ENCODE measurements at places on chromosomes 4 and X.

DNA sequence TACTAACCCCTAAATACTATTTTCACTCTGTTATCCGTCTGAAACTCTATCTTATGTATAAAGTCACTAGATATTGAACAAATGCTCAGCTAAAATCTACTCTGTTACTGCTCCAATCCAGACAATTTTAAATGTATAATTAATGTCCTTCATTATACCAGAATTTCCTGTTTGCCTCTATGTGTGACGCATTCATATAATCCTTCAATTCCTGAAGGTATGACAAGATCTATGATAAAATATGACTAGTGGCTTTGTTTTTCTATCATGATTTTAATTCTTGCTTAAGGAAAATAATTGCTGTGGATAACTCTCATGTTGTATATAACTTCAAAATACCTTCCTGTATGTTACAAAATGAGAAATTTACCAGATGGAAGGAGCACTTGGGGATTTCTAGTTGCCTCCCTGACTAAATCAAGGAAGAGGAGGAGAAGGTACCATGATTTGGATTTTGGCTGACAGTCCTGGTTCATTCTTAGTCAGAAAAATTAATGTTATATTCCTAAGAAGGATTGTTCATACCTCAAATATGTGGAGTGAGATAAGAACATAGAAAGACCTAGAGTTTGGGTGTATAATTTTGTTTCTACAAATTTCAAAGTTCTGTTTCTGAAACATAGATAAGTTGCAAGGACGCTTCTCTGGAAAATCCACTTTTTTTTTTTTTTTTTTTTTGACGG lies 4.9 kb downstream of the CXCL6 start:
- DNase-seq: no peak

DNA sequence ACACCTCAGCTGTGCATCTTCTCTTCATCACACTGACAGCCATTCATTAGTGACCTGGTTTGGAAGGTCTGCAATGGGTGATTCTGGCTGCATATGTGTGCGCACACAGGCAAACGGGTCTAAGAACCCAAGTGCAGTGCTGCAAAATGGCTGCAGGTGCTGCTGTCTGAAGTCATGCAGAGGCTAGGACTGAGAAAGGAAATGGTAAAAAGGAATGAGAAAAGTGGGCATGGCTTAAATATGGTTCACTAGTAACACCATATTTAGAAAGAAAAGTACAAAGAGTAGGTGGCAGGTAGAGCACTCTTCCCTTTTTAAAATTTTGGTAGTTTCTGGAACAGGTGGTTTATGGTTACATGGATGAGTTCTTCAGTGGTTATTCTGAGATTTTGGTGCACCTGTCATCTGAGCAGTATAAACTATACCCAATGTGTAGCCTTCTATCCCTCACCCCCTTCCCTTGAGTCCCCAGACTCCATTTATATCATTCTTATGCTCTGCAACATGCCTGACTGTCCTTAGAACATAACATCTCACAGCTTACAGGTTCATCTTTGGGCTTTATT lies 78.4 kb downstream of the CCNG2 start:
- DNase-seq: no peak

DNA sequence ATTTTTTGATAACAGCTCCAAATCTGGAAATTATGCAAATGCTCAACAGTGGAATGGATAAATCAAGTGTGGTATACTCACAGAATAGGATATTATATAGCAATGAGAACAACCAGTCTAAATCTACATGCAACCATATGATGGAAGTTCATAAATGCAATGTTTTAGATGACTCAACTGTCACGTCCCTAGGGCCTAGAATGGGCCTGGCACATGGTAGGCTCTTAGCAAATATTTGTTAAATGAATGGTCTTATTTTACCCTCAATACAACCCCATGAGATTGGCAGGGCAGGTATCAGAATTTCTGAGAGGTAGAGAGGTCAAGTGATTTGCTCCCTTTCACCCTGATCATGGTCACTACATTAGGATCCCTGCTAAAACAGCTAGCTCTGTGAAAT lies 14.6 kb upstream of the NKX3-2 start:
- DNase-seq: no peak

DNA sequence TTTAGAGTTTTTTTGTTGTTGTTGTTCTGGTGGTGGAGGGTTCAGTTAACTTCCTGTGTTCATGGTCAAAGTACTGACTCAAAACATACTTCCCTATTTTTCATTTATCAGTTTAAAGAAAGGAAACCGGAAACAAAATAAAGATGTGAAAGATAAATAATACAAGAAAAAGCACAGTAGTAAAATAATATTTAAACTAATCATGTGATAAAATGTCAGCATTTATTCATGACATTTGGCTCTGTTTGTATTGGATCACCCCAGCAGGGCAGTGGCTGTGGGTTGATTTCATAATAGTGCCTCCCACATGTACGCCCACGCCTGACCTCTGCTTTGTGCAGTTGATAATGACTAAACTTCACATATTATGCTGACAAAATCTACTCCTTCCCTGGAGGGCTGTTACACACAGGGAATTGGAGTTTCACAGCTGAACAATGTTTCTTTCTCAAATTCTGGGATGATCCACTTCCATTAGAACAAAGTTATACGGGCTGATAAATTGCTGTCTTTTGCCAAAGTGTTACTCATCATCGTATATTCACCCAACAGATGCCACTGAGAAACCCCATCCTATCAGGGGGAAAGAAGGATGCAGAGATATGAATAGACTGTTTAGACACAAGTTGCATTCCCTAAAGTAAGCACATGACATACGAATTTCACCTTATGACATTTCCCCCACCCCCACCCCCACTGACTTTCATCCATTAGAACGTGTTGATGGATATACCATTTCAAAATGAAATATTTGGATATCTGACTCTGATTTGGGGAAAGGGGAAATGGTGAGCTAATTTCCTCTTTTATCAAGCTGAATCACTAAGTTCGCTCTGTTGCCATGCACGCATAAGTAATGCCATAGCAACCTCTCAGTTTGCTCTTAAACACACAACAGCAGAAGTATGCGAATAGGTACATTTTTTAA lies 48.3 kb downstream of the AMELX start:
- DNase-seq: no peak

GRCh38 chr4:148980782-148981480 lies 538.7 kb upstream of the NR3C2 start:
- no peak for DNase-seq

GRCh38 chrX:39843318-39843717 lies 254.4 kb downstream of the BCOR start:
- no peak for DNase-seq

All from coronary artery (tissue), 2 donors.